CD4-positive, alpha-beta T cell treated with Interleukin-21 for 1 hour (primary cell): ENCODE measurements at places on chromosomes 2 and 18.
A peak's percentile ranks its signal among the peaks of the same experiment; 100 is the strongest.

DNA sequence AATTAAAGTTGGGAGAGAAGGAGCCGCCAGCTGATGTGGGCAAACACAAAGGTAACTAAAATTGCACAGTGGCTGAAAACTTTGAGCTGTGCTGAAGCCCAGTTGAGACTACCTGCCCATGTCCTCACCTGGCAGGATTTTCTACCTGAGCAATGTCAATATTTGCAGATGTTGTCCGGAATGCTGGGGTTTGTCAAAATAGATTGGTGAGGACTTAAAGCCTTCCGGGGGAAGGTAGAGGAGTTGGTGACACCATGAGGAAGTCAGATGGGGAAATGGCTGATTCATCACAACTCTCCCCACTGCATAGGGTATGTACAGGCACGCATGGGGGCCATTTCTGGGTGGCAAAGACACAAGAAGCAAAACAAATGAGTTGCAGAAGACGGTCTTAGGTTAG lies 114.9 kb downstream of the ALK start:
- no peak for DNase-seq

- DNase-seq, result no peak
These were observed 614.6 kb downstream of the SUCLG1 start for GRCh38 chr2:83844490-83844889.

GRCh38 chr2:228613133-228613850 lies 431.8 kb upstream of the SPHKAP start:
- no peak for DNase-seq

DNA sequence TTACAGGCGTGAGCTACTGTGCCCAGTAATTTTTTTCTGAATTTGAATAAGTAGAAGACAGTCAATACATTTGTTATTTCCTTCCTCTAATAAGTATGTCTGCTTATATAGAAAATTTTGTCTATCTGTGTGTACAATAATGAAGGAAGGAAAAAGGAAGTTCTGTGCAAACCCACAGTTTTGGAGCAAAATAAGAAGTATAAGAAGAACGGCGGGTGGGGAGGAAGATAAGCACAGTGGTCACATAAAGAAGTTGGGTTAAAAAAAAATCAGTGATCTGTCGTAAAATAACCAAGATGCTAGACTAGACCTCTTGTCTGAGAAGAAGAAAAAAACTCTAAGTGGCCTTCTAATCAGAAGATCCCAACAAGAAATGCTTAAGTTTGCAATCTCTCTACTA lies 20.2 kb downstream of the MGAT4A start:
- DNase-seq, result no peak

DNA sequence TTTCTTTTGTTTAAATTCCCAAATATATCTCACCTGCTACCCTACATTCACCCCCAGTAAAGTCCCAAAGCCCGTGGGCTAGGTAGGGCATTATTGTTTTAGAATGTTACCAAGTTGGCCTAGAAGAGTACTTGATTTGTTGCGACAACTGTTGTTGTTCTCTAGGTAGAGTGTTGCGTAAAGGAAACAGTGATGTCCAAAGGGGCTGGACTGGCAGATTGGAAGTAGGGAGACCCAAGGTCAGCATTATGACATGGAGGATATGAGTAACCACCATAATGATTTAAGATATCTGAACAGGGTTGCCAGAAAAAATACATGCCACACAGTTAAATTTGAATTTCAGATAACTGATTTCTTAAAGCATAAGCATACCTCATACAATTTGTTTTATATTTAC lies 39.2 kb downstream of the SCN1A start:
- no peak for DNase-seq

DNA sequence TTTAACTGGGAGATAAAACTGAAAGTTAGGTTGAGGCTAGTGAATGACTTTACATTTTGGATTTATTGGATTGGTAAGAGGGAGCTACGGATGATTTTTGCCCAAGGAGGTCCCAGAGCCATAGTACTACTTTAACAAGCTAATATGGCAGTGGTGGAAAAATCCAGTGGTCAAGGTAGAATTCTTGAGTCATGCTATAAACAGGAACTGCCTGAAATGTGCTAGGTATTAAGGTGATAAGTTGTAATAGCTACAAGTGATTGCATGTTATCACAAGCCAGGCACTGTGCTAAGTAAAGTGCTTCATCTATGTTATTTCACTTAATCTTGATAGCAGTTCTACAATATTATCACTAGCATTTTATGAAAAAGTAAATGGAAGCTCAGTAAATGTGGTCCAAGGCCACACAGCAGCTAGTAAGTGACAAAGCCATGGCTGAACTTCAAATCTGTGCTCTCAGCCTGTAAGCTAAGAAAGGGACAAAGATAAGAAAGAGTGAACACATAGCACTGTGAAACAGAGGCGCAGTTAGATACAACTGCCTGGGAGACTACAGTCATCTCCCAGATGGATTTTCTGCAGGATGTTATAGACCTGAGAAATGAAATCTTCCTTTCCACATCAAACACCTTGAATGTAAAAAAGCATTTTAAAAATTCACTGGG lies 469.6 kb downstream of the TGIF1 start:
- no peak for DNase-seq

GRCh38 chr2:160869411-160869810 lies 290.8 kb upstream of the TANK start:
- DNase-seq, result no peak

GRCh38 chr2:3126911-3127621 lies 250.6 kb downstream of the EIPR1 start:
- peak; percentile 4 for DNase-seq

GRCh38 chr18:2905854-2906703 lies 59.3 kb downstream of the EMILIN2 start:
- peak; percentile 55 for DNase-seq

DNA sequence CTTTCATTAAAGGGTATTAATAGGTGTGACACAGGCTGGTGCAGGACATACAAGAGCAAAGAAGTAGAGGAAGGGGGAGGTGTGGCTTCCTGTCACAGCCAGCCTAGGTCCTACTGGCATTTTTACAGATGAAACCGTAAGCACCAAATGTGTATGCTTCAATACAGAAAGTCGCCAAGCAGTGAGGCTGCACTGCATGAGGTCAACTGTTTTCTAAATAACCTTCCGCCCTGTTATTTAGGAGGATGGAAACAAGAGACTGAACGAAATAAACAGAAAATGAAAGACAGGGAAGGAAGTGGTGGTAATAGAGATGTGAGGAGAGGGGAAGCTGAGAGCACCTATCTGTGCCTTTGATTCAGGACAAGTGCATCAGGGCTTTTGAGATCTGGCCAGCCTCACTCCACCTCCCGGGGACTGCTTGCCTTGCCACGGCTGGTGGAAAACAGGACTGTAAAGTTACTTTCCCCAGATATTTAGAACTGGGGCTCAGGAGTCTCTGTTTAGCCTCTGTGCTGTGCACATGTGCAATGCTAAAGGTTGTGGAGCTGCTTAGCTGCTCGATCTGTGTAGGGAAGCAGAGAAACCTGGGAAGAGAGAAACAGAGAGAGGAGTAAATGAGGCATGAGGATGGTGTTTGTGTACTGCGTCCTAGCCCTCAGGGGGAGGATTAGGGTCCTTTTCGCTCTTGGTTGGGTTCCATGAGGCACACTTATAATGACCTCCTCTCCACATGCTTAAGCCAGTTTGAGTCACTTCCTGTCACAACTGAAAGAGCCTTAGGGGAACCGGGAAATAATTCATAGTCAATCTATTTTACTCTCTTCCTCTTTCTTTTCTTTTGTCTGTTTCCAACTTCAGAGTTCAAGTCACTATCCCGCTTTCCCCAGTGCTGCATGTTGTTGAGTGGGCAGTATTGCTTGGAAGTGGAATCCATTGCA lies 62.3 kb upstream of the BOD1L2 start:
- DNase-seq, result no peak

GRCh38 chr18:7616661-7617060 lies 49.5 kb downstream of the PTPRM start:
- no peak for DNase-seq

DNA sequence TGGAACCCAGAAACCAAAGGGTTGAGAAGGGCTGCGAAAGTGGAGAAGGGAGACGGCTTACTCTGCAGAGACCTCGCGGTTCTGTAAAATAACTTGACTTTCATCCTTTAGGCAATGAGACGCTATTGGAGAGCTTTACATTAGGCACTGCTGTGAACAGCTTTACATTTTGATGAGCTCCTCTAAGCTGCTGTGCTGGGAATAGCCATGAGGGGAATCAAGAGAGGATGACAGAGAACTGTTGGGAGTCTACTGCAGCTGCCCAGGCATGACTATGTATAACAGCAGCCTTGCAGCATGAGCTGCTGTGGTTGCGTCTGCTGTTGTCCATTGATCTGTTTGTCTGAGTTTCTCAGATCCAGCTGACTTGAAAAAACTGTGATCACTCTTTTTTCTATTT lies 310.8 kb upstream of the MAP2 start:
- DNase-seq, result no peak

- DNase-seq, result peak; percentile 45
These were observed 32.4 kb upstream of the VIT start for GRCh38 chr2:36663851-36664695.

DNA sequence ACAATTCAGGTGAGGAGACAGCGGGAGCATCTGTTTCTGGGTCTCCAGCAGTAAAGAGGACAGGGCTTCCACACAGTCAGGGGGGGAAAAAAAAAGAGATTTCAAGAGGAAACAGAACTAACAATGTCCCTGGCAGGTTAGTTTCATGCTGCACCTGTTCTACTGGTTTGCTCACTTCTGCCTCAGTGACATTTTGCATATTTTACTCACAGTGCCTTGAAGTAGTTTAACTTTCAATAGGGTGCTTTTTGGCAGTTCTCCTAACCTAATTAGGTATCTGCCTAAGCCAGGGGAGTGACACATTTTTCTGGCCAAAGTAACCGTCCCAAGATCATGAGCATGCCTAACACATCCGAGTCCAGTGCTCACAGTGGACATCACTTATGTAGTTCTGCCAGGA lies 109.0 kb upstream of the ALK start:
- DNase-seq, result no peak

DNA sequence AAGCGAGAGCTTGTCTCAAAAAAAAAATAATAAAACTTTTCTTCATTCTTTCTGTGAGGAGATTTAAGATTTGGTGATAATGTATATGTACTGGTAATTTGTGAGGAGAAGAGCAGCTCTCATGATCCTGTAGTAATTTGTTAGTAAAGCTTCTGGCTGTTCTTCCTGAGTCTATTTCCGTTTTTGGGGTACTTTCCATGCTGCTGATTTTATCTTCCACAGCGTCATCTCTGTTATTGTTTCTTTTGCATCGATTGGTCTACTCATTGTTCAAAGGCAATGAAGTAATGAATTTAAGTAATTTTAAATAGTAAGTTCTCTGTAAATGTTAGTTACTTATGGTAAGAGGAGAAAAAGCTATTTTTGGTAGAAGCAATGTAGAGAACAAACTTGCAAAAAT lies 12.0 kb downstream of the NDUFAF7 start:
- peak; percentile 59 for DNase-seq

DNA sequence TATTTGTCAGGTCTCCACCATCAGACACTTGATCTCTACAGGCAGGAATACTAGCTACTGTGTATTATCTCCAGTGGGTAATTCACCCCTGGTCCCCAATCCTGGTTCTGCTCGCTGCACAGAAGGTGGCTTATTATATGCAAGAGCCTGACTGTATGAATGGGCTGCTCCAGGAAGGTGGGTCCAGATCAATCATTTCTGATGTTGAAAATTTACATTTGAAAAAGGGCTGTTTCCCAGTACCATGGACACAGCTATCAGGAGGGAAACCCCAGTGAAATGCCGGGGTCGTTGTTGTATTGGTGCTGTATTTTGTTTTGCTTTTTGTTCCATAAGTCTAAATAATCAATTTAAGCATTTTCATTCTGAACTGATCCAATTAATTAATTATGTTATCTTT lies 367.6 kb downstream of the RND3 start:
- DNase-seq, result no peak

GRCh38 chr2:241612156-241613016 lies 24.6 kb downstream of the THAP4 start:
- no peak for DNase-seq

- no peak for DNase-seq
These were observed 441.7 kb upstream of the HNMT start for GRCh38 chr2:137522620-137523011.
